CMK (cell line): ENCODE measurements at places on chromosomes 2 and 18.

- DNase-seq: no peak
These were observed 42.6 kb downstream of the GLI2 start for GRCh38 chr2:120778244-120778643.

- DNase-seq: no peak
These were observed 39.5 kb downstream of the ORC4 start for GRCh38 chr2:147980940-147981528.

DNA sequence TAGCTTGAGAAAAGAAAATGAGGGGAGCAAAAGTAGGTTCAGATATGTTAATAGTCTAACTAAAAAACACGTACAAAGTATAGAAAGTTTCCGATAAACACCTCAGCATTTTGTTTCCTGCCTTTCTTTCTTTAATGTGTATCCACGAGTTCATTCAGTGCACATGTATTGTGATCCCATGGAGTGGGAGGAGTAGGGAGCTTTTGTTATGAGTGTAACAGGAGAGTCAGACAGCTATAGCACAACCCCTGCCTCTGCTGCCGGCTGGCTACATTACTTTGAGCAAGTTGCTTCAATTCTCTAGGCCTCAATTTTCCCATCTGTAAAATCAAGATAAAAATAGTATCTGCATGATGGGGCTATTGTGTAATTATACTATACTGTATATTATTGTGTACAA, 249.2 kb upstream of the FIGN start:
- no peak for DNase-seq

GRCh38 chr2:236569573-236569973, at the start of gene ACKR3:
TSS of gene ACKR3 (plus strand) at chr2:236569825. CDS start at chr2:236580466, 10,641 bp downstream.
- no peak for DNase-seq

DNA sequence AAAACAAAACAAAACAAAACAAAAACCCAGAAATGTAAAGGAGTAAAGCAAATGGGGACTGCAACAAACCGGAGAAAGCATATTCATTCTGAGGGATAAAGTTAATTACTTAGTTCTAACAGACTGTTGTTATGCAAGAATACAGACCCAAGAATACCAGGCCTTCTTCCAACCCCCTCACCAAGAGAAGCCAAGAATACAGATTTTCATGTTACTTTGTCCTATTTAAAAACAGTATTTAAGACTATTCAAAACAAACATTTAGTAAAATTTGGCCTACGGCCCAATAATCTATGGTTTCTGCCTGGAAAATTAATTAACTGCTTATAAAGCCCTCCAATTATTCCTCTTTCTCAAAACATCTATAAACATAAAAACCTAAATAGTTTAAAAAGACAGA, 91.4 kb downstream of the USP34 start:
- DNase-seq: no peak

DNA sequence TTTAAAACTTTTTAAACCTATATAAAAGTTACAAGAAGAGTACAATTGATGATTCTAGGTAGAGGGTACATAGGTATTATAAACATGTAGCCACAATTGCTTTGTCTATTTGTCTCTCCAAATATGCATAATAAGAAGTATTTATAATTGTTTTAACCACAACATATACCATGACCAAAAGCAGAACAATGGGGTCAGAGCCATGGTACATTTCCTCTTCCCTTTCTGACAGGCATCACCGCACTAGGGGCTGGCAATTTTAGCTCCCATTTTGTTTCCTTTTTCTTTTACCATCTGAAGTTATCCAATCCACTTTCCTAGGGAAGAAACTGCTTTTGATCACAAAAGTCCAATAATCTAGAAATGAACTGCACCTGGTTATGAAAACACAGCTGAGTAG, 49.3 kb downstream of the TMX3 start:
- DNase-seq: no peak

DNA sequence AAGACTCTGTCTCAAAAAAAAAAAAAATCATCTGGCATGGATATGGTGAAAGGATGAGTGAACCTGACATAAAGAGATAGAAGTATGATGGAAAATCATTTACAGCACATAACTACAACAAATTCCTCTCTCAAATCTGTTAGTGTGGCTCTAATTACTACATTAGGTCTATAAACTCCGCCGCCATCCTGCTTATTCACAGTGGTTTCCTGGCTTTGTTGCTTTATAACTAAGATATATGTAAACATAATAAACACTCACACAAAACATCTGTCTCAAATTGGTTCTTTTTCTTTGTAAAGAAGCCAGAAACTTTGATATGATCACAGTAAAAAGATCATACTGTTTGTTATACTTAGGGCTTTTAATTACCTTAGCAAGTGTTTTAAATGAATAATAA, 412.6 kb upstream of the FAM98A start:
- DNase-seq: no peak
